NCI-H446 treated with DMSO at 0.1 percent for 48 hours (cell line): ENCODE measurements at places on chromosomes 7 and 10.
A peak's percentile ranks its signal among the peaks of the same experiment; 100 is the strongest.

DNA sequence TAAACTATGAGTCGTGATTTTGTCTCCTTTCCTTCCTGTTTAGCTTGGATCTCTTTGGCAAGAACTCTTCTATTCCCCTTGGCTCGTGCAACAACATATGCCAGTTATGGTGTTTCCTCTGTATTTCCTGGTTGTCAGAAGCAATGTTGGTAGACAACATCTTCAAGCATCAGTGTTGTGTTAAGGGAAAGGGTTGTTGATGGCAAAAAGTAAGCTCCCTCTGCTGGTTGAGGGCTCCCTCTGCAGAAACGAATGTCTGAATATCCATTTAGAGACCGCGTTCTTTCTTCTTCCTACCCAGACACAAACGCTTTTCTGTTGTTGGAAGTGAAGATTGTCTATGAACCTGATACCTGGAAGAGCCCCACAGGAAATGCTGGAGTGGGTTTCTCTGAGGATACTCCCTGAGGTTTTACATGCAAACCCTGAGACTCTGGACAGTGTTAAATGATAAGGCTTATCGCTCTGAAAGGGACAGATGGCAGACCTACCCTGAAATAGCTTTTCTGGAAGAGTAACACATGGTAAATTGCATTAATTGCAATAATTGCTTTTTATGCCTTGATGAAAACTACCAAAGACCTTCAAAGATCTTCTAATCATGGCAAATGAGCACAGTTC lies 23.5 kb upstream of the C1QL3 start:
- peak; percentile 58 for DNase-seq

DNA sequence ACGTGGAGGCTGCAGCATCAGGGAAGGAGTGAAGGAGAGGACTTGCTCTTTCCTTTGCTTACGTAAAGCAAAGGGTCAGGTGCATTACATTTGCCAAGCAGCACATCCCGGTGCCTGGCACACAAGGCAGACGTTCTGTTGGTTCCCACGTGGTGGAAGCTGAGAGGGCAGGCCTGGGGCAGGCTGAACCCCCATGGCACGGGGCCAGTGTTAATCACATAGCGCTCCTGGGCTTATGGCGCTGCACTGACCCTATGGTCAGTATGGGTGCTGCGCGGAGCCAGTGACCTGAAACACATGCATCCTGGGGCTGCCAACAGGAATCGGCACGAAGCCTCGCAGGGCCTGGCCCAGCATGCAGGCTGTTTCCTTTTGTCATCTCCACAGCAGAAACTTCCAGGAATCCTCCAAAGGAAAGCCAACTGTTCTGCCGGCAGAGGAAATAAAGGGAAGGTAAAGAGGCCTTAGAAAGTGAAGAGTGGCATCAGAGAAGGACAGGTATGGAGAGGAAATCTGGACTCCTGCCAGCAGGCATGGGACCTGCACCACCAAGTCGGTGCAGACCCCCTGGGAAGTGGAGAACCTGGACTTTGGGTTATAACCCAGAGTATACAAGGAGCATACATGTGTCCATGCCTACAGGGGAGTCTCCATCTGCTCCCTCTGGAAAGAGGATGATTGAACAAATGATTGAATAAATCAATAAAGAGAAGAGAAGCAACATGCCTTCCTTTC lies 560.2 kb downstream of the TCERG1L start:
- no peak for DNase-seq

GRCh38 chr10:96850825-96851224 lies 18.7 kb downstream of the LCOR start:
- DNase-seq: no peak

DNA sequence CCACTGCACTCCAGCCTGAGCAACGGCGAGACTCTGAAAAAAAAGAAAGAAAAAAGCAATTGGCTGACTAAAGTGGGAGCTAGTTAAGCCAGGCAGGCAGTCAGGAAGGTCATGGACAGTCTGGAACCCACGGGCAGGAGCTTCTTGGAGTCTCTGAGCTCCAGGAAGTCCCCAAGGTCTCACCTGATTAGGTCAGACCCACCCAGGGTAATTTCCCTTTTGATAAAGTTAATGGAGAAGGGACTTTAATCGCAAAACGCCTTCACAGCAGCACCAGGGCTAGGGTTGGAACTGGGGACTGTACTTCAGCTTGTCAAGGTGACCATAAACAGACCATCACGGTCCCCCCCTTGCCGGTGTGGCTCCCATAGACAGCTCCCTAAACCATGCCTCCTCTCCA lies 6.6 kb downstream of the SLC29A4 start:
- no peak for DNase-seq

- no peak for DNase-seq
Observed at GRCh38 chr7:142231716-142232115, 26.1 kb downstream of the PRSS58 start.

DNA sequence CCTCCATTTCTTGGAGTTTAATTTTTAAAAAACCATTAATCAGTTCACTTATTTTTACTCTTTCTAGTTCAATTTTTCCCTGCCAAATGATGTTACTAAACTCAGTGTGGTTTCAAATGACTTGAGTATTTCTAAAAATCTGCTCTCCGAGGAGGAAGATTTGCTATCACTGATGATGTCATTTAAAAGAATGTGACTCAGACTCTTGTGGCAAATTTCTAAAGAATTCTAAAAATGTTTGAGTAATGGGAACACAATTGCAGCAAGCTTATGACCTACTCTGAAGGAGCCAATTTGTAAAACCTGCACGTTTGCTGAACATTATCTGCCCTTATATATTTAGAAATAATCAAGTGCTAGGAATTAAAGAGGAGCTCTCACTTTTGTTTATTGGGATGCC lies 88.6 kb downstream of the SPAG6 start:
- DNase-seq: no peak

GRCh38 chr7:82805527-82805960 lies 357.1 kb downstream of the PCLO start:
- no peak for DNase-seq
